ENCODE measurements at places on chromosomes 1 and 21.

- no peak for DNase-seq
Measured at GRCh38 chr1:20361805-20362381, 71.2 kb downstream of the VWA5B1 start.

GRCh38 chr1:214360525-214361164, 79.7 kb downstream of the SMYD2 start:
- DNase-seq, result no peak

GRCh38 chr21:16070207-16070651, 340.4 kb downstream of the USP25 start:
- DNase-seq, result no peak

GRCh38 chr21:17903029-17903806, 84.1 kb upstream of the C21orf91 start:
- no peak for DNase-seq

- no peak for DNase-seq
Measured at GRCh38 chr1:93025572-93025971, 53.5 kb upstream of the MTF2 start.

GRCh38 chr1:23129846-23130245, 38.8 kb downstream of the LUZP1 start:
- DNase-seq, result no peak

GRCh38 chr1:185284533-185285276, 32.3 kb downstream of the IVNS1ABP start:
- DNase-seq, result no peak

- no peak for DNase-seq
Measured at GRCh38 chr1:159171688-159172501, 480 bp downstream of the CADM3 start.

DNA sequence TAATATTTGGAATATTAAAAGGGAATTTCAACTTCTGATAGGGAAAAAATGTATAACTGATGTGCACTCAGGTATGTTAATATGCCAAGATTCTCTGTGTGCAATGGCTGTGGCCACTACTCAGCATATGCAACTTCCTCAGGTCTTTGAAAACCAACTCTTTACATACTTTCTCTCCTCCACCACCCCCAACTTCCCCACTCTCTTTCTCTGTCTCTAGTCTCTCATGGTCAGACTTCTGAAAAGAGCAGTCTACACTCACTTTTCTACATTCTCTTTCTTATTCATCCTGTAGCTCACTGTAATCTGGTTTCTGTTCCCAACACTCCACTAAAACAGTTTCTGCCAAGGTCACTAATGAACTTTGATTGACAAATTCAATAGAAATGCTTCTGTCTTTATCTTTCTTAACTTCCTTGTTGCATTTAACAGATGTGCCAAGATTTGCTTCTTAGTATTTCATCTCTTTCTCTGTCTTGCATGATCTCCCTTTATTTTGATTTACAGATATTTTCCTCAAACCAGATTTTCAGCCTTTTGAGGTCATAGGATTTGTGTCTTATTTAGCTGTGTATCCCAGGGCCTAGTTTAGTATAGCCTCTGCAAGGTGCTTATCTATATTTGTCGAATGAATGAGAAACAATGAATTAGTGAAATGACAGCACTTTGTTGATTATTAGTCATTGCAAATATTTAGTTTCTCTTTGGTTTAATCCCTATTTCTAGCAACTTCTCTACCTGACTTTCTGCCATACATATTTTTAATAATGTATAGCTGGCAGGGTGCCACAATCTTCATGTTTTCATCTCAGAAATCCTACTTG, 168.9 kb downstream of the LMO4 start:
- DNase-seq, result no peak

- no peak for DNase-seq
Measured at GRCh38 chr21:44874497-44875315, 1.2 kb upstream of the PTTG1IP start.

DNA sequence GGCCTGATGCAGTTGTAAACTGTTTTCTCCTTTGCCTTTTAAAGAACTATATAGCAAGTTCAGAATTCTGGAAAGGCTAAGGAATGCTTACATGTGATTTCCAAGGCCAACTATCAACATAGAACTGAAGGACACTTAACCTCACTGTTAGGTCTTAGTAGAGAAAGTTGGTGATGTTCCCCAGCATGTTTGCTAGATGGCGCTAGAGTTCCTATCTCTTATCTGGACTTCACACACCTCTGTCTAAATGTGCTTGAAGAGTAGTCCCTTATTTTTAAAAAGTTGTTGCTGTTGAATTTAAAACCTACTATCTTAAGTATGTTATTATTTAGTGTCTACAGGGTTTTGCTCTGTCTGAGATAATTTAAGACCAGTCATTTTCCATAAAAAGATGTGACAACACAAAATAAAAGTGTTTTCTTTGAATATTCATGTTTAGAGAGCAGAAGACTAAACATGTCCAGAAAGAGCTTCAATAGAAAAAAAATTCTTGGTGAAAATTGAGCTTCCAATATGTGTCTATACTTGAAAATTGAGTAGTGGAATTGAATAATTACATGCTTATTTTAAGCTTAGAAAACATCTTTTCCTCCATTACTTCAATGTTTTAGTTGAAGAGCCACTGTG, 237.3 kb downstream of the S1PR1 start:
- DNase-seq, result no peak

DNA sequence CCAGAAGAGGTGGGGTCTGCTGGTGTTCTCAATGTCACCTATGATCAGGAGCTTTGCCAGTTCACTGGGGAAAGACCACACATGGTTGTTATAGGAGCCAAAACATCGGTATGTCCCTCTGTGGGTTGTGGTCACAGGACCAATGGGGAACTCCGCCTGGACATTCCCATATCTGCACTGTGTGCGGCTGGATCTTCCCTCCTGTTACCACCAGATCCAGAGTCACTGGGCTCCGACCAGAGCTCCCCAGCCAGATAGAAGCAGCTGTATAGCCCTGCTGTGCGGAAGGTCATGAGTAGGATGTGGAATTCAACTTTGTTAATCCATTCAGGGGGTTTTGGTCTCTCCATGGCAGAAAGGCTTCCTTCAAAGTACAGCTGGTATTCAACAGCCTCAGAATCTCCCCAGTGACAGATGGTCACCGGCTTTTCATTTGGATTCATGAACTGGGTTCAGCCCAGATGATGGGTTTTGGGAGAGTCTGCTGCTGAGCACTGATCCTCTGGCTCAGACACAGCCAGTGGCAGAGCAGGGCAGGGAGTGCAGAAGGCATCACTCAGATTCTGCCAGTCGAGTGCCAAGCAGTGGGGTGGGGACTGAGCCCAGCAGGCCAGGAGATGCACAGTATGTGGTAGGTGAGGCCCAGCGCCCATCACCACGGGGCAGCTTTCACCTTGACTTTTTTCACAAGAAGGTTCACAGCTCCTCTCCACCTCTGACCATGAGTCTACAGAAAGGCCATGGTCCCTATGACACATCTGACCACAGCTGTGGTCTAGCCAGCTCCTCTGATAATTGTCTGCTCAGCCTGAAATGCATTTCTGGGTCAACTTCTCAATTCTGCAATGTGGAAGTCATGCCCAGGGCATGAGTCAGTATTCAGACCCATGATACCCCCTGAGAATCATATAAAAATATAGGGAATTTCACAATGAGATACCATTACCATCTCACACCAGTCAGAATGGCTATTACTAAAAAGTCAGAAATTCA, 2.9 kb upstream of the SHCBP1L start:
- peak; percentile 45 for DNase-seq

- no peak for DNase-seq
Measured at GRCh38 chr1:36097693-36098585, 9.2 kb downstream of the ADPRS start.

DNA sequence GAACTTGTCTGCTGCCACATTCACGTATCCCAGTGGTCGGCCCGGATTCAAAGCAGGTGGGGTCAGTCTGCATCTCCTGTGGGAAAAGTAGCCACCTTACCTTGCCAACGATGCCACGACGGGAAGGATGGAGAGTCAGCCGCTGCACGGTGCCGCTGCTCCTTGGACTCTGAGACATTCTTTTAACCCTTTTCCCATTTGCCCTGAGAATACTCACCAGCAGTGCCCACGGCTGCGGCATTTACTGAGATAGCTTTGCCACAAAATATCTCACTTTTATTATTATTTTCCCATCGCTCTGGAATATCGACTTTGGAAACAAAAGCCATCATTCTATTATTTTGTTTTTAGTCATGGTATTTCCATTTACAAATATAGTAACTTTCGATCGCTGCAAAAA, 15.3 kb upstream of the TTC34 start:
- DNase-seq, result no peak

- no peak for DNase-seq
Measured at GRCh38 chr21:46195595-46196195, 11.4 kb upstream of the SPATC1L start.

- DNase-seq, result no peak
Measured at GRCh38 chr1:217072926-217073325, 349.7 kb upstream of the ESRRG start.

- no peak for DNase-seq
Measured at GRCh38 chr1:901108-901859, 22.4 kb upstream of the SAMD11 start.

GRCh38 chr21:15229390-15229789, 164.6 kb upstream of the NRIP1 start:
- DNase-seq, result no peak

- DNase-seq, result no peak
Measured at GRCh38 chr1:223525957-223526356, 132.7 kb downstream of the CCDC185 start.

GRCh38 chr1:64280001-64280400, 76.6 kb downstream of the UBE2U start:
- no peak for DNase-seq

DNA sequence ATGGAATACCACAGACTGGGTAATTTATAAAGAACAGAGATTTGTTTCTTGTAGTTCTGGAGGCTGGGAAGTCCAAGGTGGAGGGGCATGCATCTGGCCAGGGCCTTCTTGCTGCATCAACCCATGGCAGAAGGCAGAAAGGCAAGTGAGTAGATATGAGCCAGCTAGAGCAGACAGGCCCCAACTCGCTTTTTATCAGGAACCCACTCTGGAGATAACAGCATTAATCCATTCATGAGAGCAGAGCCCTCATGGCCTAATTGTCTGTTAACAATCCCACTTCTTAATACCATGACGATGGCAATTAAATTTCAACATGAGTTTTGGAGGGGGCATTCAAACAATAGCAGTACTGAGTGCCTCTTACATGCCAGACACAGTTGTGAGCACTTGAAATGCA, 87.2 kb upstream of the SOX13 start:
- DNase-seq, result peak; percentile 3

- DNase-seq, result no peak
Measured at GRCh38 chr21:46459356-46460112, 843 bp downstream of the DIP2A start.

- no peak for DNase-seq
Measured at GRCh38 chr1:6967431-6968111, 182.3 kb downstream of the CAMTA1 start.

GRCh38 chr1:91673613-91674012, 173.0 kb downstream of the CDC7 start:
- DNase-seq, result no peak

GRCh38 chr21:34289856-34290255, 74.0 kb upstream of the KCNE2 start:
- DNase-seq, result no peak

- no peak for DNase-seq
Measured at GRCh38 chr1:229227298-229227919, 43.5 kb upstream of the RAB4A start.

- peak; percentile 15 for DNase-seq
Measured at GRCh38 chr1:26602378-26602959, 72.9 kb downstream of the RPS6KA1 start.

GRCh38 chr1:172990598-172991215, 60.0 kb downstream of the TNFSF18 start:
- DNase-seq, result peak; percentile 82

- DNase-seq, result no peak
Measured at GRCh38 chr21:44594406-44594916, 2.2 kb upstream of the KRTAP10-6 start.

- no peak for DNase-seq
Measured at GRCh38 chr1:233673261-233673946, 59.5 kb downstream of the KCNK1 start.

- no peak for DNase-seq
Measured at GRCh38 chr21:38668541-38668940, 137.2 kb upstream of the ETS2 start.

DNA sequence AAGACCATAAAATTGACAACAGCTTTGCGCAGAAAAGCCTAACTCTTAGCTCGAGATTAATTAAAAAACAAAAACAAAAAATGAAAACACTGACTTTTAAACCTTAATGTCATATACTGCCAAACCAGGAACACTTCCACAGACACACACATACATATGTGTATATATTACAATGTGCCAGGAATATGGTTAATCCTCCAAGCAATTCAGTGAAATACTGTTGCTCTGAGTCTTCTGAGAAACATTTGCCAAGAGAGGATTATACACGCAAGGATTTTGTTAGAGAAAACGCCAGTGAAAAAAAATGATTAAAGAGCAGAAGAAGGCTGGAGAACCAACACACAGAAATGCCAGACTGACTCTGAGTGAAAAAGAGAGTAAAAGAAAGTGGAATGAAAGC, 116.7 kb upstream of the CHRM3 start:
- DNase-seq, result peak; percentile 89

DNA sequence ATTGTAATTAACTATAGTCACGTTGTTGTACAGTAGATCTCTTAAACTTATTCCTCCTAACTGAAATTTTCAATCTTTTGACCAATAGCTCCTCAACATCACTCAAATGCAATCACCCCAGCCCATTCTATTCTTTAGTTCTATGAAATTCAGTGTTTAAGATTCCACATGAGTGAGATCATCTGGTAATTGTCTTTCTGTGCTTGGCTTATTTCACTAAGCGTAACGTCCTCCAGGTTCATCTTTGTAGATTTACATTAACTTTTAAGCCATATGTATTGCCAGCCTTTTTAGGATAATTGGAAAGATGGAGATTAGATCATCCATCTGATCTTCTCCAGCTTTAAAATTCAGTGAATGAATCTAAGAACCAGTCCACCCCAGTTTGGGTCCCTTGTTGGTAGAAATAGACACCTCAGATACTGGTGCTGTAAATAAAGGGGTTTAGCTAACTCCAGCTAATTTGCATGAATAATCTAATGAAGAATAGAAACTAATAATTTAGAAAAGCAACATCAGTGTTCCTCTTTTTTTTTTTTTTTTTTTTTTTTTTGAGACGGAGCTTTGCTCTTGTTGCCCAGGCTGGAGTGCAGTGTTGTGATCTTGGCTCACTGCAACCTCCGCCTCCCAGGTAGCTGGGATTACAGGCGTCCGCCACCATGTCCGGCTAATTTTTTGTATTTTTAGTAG, 7.0 kb downstream of the S100A10 start:
- DNase-seq, result no peak

DNA sequence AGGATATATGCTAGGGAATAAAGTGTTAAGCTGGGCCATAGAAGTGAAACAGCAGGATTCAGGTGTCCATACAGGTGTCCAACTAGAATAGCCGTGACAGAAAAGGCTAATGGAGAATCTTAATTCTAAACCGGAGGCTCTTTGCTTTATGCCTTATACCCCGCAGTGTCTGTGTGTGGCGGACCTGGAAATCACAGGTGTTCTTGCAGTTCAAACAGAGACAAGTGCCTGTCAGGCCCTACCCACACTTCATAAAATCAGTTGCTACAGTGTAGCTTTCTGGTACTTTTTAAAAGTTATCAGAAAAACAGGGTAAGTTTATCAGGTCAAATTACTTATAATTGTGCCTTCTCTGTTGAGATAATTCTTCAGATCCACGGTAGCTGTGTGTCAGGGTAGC, 293.9 kb downstream of the LRRC7 start:
- no peak for DNase-seq
